ENCODE measurements at places on chromosomes 3 and 15.

DNA sequence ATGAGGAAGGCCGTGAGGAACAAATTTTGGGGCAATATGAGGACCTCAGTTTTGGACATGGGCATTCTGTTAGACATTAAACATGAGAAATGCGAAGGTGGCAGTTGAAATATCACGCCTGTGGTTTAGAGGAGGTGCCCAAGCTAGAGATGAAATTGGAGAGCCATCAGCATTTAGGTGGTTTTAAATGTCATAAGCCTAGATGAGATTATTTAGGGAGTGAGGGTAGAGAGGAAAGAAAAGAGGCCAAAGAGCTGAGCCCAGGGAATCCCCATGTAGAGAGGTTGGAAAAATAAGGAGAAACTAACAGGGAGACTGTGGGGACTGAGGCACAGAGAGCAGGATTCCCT, 14.9 kb downstream of the RTP1 start:
- no peak for DNase-seq

- DNase-seq: no peak
These were observed 139.2 kb downstream of the NUP210 start for GRCh38 chr3:13280811-13281506.

DNA sequence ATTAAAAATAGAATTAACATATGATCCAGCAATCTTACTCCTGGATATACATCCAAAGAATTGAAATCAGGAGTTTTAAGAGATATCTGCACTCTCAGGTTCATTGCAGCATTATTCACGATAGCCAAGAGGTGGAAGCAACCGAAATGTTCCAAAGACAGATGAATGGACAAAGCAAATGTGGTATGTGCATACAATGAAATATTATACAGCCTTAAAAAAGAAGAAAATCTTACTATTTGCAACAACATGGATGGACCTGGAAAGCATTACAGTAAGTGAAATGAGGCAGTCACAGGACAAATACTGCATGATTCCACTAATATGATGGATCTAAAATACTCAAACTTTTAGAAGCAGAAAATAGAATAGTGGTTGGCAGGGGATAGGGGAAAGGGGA, 9.3 kb upstream of the TMEM158 start:
- no peak for DNase-seq

DNA sequence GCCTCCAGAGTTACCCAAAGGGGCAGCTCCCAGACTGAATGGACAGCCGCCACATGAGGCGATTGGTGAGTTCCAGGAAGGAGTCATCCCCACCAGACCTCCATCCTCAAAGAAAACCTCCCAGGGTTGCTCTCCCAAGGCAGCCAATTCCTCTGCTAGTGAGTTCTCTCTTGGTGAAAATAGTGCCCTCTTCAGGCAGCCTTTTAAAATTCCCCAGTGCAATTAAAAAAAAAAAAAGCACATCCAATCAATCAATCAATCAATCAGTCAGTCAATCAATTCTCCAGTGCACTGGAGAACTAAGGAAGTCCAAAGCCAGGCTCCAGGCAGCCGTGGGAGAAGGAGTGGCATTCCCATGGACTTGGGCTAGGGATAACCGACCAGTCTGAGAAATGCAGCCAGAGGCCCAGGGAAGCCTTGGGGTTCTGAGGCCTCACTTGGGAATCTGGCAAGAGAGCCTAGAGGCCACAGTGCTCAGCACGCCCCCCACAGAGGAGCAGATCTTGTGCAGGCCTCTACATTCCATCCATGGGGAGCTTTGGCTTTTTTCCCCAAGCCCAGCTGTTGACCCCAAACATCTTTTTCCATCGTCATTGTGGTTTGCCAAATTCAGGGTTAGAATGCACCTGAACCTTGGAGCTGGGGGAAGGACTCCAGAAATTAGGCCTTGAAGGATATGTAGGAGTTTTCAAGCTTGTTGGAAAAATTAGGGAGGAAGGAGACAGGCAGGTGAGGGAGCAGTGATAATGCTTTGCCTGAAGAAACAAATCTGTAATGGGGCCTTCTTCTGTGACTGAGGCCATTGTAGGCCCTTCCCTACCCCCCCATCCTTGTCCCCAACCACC, 4.8 kb downstream of the PAQR5 start:
- DNase-seq: no peak

DNA sequence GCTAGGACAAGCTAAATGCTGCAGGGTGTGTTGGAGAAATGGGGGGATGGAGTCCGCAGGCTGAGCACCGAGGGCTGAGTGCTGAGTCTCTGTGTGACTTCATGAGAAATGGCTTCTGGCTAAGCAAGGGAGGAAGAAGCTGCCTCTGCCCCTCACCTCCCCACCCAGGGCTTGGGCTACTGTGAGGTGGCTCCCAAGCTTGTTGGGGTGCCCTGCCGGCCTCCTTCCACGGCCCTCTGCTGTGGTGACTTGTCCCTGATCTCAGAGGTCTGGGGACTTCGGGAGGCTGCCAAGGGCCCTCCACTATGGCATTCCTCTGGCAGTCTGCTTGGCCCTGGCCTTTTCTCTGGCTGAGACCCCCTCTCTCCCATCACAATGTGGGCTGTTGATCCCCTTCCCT, 30.1 kb upstream of the RAD18 start:
- DNase-seq: no peak

- DNase-seq: no peak
These were observed 19.3 kb upstream of the SLTM start for GRCh38 chr15:58952751-58953150.

DNA sequence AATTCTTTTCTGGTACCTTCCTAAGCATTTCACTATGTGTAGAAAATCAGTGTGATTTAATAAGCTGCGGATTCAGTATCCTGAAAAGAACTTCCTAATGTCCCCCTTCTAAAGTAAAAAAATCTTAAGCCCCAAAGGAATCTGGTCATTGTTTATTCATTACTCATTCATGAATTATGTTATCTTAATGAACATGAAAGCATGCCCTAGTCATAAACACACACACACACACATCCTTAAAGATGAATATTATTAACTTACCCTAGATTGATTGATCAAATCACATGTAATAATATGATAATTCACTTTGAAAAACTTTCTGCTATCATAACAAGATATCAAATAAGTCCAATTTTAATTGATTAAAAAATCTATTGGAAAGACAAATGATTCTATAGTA, 96.4 kb upstream of the BFSP2 start:
- DNase-seq: no peak

- DNase-seq: no peak
These were observed 38.3 kb upstream of the DCUN1D1 start for GRCh38 chr3:183018421-183019192.

- DNase-seq: no peak
These were observed 543 bp downstream of the ARPIN start for GRCh38 chr15:89912145-89912673.

DNA sequence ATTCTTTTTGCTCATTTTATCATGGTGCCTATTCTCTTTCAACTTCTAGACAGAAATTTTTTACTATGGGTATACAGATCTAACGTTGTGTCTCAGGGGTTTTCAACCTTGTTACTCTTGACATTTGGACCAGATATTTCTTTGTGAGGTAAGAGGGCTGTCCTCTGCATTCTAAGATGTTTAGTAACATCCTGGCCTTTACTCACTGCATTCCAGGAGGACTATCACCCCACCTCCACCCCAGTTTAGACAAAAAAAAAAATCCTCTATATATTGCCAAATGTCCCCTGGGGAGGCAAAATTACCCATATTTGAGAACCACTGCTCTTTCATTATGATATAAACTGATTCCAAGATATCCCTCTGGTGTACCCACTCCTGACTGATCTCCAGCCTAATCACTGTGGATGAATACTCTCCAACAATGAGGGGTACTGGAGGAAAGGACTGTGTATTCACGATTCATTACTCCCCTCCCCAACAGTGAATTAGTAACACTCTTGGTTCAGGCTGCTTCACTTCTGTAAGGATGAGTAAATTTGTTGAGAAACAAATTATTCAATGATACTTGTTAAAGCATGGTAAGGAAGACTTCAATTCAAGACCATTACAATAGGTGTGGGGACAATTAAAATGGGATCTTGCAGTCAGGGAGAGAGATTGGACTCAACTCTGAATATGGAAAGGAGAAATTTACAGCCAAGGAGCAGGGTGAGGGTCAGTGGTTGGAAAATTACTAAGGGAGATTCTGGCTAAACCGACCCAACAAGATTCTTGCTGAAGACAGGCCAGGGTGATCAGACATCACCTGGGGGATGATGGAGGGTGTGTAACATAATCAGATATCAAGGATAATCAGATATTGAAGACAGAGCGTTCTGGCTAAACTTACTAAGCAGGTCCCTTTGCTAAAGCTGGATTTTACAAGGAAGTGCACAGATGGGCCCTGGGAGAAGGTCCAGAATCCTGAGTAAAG, 123.8 kb upstream of the DAZL start:
- no peak for DNase-seq

GRCh38 chr15:85646538-85647091, 148.1 kb downstream of the KLHL25 start:
- DNase-seq: no peak

DNA sequence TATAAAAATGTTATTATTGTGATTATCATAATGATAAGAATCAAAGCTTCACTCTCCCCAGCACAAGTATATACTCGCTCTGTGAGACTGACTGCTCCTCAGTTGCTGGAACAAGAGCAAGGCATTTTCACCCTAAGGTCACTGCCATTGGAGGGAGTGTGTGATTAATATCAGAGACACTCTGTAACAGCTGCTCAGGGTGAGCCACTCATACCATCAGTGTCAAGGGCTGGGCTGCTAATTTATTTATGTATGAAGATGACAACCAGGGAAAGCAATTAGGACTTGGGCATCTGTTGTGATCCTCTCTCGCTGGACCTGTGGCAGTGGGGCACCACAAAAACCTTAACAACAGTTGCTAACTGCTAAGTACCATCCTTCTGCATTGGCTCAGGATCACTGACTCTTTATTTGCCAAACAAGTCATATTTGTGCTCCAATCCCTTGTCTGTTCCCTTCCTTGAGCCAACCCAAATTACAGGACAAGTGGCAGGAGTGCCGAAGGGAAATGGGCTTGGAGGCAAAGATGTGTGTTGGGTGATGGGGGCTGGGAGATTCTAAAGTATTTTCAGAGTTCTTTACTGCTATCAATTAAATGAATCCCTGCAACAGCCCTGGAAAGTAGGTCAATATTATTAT, 297.5 kb upstream of the STT3B start:
- no peak for DNase-seq

DNA sequence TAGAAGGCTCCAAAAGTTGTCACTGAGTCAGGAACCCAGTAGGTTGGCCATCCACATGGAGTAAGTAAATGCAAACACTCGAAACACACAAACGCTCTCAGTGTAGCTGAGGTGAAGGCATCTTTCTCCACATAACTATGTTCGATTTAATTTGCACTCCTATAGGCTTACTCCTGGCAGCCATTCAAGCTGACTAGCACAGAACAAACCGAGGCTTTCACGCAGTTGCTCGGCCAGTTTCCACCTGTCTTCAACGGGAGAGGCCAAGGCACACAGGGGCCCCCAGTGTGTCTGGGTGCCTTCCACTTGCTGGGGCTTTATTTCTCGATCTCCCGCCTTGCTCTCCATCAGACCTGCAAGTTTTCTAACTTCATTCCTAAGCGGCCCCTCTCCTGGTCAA, 18.9 kb downstream of the RGMA start:
- no peak for DNase-seq

GRCh38 chr15:91484141-91484540, 369.4 kb upstream of the SLCO3A1 start:
- DNase-seq: no peak

GRCh38 chr15:92523176-92523575, 129.5 kb downstream of the ST8SIA2 start:
- DNase-seq: no peak

DNA sequence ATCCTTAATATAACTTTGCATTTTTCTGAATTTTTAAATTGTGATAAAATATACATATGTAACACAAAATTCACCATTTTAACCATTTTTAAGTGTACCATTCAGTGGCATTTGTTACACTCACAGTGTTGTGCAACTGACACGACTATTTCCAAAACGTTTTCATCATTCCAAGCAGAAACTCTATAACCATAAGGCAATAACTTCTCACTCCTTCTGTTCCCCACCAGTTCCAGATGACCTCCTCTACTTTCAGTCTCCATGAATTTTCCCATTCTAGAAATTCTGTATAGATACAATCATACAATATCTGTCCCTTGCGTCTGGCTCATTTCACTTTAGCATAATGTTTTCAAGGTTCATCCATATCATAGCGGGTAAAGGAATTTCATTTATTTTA, 223.5 kb upstream of the TTC14 start:
- DNase-seq: no peak

- DNase-seq: no peak
These were observed 103.0 kb upstream of the HES1 start for GRCh38 chr3:194032828-194033435.

GRCh38 chr3:175150812-175151401, 291.8 kb downstream of the NAALADL2 start:
- DNase-seq: no peak

- no peak for DNase-seq
These were observed 108.1 kb downstream of the KLF13 start for GRCh38 chr15:31434588-31435260.

DNA sequence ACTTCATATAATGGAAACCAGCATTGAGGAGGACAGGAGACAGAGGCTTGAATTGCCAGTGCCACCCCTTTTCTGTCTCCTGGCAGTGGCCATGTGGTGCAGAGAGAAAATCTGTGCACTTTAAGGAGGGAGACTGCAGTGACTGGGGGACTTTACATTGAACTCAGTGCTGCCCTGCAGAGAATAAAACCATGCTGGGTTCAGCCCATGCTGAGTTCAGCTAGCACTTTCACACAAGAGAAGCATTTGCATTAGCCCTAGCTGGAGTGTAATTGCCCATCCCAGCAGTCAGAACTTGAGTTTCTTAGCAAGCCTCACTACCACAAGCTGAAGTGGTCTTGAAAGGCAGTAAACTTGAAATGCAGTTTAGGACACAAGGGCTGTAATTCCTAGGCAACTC, 677.5 kb downstream of the ZPLD1 start:
- DNase-seq: no peak

GRCh38 chr15:70602834-70603560, 160.4 kb downstream of the UACA start:
- no peak for DNase-seq

GRCh38 chr3:20051123-20051806, 11.0 kb downstream of the KAT2B start:
- DNase-seq: no peak

DNA sequence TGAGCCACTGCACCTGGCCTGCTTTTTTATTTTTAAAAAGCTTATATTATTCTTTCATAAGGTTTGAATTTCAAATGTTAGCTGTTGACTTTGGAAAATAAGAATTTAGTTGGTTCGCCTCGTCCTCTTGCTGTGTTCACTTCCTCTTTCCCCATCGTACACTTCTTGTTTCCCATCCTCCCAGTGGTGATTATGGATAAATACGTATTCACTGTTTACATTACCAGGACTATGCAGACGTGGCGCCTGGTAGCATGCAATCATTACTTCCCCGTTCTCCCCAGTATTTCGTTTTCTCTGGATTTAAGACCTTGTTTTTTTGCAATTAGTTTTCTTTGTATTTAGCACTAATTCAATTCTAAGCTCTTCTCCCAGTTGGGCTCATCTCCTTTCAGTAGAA, 70.1 kb downstream of the LMLN start:
- no peak for DNase-seq
